Kasumi-1 (cell line): ENCODE measurements at places on chromosomes 4 and X.

- no peak for DNase-seq
Measured at GRCh38 chr4:107619731-107620130, 100.3 kb downstream of the PAPSS1 start.

DNA sequence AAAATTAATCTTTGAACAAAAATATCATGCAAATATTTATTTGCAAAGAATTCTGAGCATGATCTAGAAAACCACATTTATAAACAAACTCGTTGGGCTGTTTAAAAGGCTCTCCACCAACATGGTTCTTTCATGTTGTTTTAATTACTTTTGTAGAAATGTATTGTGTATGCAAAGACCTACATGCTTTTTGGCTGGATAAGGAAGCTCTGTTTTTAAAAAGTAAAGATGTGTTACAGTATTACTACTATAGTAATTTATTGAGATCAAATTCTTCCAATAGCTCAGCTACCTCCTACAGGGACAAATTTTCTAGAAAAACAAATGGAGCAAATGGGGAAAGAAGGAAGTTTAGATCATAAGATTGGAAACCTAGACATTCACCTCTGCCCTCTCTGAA is 177.5 kb upstream of the TTC29 start:
- no peak for DNase-seq

- DNase-seq = no peak
Measured at GRCh38 chr4:157220371-157220881, at the start of gene GRIA2. GRIA2 (plus strand) TSS chr4:157220728; CDS start chr4:157221043, 315 bp downstream.

DNA sequence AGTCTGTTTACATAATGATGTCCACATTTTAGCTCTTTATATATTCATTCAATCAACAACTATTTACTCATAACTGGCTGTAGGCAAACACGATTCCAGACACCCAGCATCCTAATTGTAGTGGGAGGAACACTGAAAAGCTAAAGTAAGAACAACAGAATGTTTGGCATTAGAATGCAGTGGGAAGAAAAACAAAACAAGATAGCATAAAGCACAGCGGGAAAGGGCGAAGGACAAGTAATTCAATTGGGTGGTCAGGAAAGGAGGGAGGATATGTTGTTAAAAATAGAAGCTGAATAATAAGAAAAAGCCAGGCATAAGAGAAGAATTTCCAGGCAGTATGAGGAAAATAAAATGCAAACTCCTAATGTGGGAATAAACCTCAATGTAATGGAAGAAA is 189.5 kb upstream of the FAT4 start:
- DNase-seq = no peak

- no peak for DNase-seq
Measured at GRCh38 chr4:16817286-16817685, 81.2 kb downstream of the LDB2 start.

- peak; percentile 50 for DNase-seq
Measured at GRCh38 chr4:98929341-98930267, 671 bp upstream of the EIF4E start.

DNA sequence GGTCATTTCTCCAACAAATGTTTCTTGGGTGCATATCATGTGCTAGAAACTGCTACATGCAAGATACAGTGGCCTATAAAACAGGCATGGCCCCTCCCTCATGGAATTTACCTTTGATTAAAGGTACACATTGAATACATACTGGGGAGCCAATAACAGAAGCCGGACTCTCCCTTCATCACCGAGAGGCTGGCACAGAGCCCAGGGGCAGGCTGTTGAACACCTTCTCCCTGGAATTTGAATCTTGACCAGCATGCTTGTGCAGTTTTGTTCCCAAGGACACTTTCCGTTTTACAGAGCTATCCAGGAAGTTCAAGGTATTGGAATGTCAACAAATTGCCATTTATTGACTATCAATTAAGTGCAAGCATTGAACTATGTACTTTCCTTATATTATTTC is 33.2 kb downstream of the PPARGC1A start:
- no peak for DNase-seq

GRCh38 chrX:103727115-103727514 is 16.4 kb downstream of the TMEM31 start:
- no peak for DNase-seq

- no peak for DNase-seq
Measured at GRCh38 chr4:65698631-65699030, 28.3 kb upstream of the EPHA5 start.

DNA sequence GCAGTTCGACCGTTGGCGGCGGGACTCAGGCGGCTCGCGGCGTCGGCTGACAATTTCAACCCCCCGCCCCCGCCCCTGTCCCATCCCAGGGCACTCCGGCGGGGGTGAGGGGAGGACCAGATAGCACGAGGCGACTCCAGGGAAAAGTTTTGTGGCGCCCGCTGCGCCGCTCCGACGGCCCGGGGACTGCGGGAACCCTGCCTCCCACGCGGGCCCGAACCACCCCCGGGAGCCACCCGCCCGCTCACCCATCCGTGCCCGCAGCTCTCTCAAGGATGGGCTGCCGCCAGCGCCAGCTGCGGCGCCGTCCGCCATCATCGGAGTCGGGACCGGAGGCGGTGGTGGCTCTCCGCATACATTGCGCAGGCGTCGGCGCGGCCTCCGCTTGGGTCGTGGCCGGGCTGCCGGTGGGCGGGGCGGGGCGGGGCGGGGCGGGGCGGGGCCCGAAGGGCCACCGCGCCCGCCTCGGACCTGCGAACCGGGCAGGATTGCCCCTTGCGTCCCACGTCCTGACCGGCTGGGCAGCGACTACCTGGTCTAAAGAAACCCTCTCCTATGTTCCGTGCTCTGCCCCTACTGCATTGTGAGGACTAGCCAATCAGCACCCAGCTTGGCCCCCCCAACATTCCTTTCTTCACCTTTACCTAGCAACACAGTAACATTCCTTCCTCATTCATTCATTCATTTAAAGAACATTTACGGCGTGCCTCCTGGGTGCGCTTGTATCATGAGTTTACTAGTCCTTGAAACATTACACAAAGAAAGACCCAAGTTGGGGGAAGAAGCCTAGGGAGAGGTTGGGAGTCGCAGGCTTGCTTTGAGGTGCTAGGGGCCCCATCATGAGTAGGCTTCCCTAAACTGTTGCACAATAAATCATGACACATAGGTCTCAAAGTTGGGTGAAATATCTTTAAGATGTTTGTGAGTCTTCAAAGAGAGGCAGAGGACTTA is at the start of gene MAP7D3:
Gene MAP7D3, minus strand, starts transcription at position 360 of the 951 bp plus-strand sequence. Its CDS starts 42 bp downstream, at position 318.
- peak; percentile 20 for DNase-seq

DNA sequence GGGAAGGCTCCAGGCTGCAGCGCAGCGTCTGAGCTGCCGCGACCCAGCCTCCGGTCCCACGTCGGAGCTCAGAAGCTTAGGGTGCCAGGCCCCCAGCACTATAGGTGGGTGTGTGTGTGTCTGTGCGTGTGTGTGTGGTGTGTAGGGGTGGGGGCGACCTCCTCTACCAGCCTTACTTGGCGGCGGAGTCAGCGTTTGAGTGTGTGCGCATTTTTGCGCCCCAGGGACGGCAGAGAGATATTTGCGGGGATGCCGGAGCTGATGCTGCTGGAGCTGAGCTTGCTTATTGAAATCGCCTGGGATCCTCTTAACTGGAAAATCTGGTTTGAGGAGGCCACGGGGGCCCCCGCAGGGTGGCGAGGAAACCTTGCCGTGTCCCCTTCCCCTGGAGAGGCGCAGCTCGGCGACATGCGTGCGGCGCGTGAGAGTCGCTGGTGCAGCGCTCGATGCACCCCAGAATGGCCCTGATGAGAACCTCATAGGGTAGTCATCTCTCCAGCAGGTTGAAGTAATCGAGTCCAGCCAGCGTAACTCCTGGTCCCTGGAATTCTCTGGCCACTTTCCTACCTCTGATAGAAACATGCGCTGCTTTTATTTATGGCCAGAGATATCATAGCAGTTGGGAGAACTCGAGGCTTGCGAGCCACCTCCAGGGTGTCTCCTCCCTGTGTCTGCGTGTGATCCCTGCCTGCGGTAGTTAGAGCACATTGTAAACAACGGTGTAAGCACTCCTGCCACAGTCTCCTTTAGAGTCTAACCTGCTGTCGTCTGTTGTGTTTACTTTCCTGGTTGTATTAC is 2.7 kb downstream of the ADGRL3 start:
- DNase-seq = peak; percentile 23

DNA sequence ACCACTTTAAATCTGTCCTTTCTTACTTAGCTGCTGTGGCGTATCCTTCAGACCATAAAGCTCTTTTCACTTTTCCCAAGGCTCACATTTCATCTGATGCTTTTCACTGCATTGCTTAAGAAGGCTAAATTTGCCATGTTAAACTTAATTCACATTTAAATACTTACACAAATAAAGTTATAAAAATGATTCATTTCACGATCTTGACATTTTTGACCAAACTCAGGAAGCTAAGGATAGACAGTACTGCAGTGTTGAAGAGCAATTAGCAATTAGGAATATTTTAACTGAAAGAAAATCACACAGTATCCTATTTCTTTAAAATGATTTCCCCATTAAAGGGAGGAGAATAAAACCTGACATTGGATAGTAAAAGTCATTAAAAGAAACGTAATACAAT is 1038.6 kb downstream of the STPG2 start:
- DNase-seq = no peak

DNA sequence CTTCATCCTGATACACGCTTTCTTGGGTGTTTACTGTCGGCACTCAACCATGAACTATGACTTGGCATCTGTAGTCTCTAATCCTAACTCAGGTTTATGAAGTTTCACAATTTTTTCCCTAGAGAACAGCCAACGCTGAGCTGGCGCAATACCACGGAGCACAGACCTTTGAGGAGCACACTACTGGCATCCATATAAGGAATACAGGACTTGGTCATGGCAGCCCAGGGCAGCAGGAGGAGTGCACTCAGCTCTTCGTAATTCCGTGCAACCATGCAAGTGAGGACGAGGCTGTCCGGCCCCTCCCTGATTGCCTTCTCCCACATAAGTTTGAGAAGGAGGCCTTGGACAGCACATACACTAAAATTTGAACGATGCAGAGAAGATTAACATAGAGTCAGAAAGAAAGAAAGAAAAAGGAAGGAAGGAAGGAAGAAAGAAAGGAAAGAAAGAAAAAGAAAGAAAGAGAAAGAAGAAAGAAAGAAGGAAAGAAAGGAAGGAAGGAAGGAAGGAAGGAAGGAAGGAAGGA is 41.0 kb upstream of the PDLIM5 start:
- DNase-seq = no peak

GRCh38 chr4:102624505-102624904 is 123.3 kb downstream of the NFKB1 start:
- DNase-seq = no peak

GRCh38 chr4:107068116-107068515 is 32.0 kb upstream of the DKK2 start:
- no peak for DNase-seq

DNA sequence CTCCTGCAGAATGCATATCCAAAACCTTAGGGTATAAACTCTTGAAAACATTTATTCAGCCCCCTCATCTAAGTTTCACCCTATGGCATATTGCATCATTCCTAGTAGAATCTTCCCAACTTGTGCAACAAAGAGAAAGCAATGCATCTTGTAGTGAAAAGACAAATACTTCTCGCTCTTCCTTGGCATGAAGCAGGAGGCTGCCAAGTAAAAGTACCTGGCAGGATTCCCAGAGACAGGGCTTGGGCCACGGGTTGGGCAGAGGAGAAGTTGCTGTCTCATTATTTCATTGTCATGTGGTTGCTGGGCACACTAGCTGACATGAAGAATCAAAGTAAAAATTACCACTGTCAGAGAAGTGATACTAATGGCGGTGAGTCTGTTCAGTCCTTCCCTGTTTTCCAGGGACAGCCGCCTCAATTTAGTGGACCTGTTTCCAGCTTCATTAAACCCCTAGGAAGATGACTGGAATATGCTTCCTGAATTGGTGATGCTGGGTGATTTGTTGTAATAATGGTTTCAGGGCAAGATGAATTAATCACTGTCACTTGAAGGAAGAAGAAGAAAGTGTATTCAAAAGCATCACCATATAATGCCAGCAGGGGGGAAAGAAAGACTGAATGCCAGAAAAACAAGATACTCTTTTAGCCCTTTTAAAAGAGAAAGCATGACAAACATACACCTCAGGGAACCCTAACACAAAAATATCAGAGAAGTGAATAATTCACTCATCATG is 380.5 kb upstream of the IGFBP7 start:
- DNase-seq = no peak

DNA sequence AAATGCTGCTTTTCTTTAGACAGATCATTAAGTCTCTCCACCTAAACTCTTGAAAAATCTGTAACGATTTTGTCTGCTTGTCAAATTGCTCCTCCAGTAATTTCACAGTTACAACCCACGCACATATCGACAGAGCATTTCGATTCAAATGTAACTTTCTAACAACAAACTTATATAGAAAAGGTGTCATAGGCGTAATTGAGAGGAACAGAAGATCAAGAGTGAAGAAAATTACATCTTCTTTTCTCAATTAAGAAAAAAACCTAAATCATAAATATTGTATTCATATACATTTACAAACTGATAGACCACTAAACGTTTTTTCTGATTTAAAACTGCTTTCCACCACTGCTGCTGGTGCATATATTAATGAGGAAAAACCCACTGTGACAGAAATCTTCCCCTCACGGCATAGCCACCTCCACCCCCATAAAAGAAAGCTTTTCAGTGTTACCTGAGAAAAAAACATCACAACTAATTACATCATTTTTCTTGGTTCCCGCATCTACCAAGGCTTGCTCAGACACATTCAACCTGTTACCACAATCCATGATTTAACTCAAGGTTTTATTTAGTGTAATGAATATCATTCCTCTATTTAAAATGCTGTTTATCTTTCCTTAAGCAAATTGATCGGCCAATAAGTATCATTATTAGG is 1.9 kb downstream of the GPM6A start:
- DNase-seq = no peak

GRCh38 chr4:61199873-61200186 is 296 bp upstream of the ADGRL3 start:
- DNase-seq = peak; percentile 35

- no peak for DNase-seq
Measured at GRCh38 chr4:7824218-7824617, 115.4 kb downstream of the AFAP1 start.

GRCh38 chr4:185845966-185846365 is 34.0 kb upstream of the SORBS2 start:
- DNase-seq = no peak

GRCh38 chr4:81343046-81343445 is 128.0 kb upstream of the PRKG2 start:
- DNase-seq = no peak

GRCh38 chrX:125810856-125811255 is 355.2 kb downstream of the DCAF12L2 start:
- DNase-seq = no peak

GRCh38 chr4:158671665-158671914 is at the start of gene C4orf46:
C4orf46 (minus strand) TSS chr4:158671887; CDS start chr4:158671801, 86 bp downstream.
- no peak for DNase-seq

DNA sequence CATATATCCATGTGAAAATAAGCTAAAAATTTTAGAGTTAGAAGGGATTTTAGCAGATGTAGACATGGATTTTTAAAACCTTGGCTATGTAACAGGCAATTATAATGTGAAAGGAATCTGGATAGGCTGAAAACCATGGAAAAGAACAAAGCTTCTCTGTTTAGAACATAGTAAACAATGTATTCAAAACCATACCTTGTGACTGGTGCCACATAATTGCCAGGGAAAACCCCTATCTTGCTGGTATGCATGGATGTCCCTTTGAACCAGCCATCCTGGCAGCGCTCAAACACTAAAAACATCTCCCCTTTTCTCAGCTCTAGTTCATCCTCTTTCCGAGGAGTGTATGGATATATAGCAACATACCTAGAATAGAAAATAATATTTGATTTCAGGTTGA is 110.6 kb upstream of the CBR4 start:
- DNase-seq = no peak
